Muscle of leg (tissue), 16 donors: ENCODE measurements at places on chromosomes 7 and 10. TPM values are rescaled to one million over a fixed set of nuclear protein-coding genes. Genes with fewer than 3 reads are reported as not detected.

RTKN2 gene
- polyA plus RNA-seq, result 3.6 TPM

DNA sequence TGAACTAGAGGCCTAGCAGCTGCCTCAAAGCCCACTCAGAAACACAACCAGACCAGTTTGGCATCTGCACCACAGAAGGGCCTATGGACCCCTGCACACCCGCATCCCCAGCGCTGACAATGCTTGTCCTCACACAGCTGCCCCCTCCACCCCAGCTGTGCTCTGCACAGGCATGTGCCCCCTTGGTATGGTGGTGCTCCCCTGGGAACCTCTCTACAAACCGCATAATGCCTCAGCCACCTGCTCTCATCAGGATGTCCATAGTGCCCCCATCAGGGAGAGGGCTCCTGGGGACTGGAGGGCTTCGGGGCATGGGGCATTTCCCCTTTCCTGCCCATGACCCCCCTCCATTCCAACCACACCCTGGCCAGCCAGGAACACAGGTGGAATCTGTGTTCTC lies 347.5 kb downstream of the GRID1 start:
- peaks cover 5% of the 10 kb centered on the region for H3K4me1 ChIP-seq
- no peak overlapping the region for H3K4me3 ChIP-seq
- H3K27ac ChIP-seq, result no peak overlapping the region
- H3K27me3 ChIP-seq, result no peaks in the 10 kb centered on the region

DNA sequence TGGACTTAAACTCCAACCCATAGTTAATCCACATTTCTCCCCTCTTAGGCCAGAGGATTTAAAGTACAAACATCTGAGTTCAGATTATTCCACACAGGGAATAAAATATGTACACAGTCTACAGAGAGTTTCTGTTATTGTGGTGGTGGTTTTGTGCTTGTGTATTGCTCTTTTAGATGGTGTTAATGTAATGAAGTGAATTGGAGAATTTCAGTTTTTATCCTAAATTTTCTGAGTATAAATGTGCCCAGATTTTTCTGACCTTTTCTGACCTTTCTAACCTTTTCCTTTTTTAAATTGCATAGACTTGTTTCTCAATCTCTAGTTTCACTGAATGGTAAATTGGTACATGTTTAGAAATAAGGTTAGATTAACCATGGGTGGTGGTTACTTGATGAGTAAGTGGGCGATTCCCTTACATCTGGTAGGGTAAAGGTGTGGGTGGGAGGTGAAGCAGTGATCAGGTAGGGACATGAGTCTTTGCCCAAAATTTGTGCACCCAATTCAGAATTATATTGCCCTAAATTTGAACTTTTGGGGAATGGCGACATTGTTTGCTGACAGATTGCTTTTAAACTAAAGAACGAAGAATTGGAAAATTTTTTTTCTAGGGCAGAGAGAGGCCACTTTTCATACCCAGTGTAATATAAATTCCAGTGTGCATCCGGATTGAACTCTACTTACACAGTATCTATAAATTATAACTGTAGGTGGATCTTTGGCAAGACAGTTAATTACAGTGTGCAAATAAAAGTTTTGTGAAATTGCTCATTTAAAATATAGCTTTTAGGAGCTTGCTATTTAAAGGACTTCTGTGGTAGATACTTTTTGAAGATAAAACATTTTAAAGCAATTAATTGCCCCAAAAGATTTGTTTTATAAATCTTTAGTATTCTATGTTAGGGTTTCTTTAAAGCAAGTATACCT lies 62.2 kb downstream of the ST7 start:
- DNase-seq, result no peak
- H3K36me3 ChIP-seq, result no peaks in the 10 kb centered on the region
- no peaks in the 10 kb centered on the region for H3K27me3 ChIP-seq
- H3K4me3 ChIP-seq, result no peak overlapping the region

LIPK gene
- not detected for polyA plus RNA-seq

- DNase-seq, result no peak
- H3K36me3 ChIP-seq, result peaks cover 8% of the 10 kb centered on the region
- no peak overlapping the region for H3K4me3 ChIP-seq
- peaks cover 23% of the 10 kb centered on the region for H3K4me1 ChIP-seq
- no peaks in the 10 kb centered on the region for H3K27me3 ChIP-seq
These were observed 53.9 kb downstream of the SHH start for GRCh38 chr7:155758348-155758747.

TMEM176A gene
- 9.9 TPM for polyA plus RNA-seq

DNA sequence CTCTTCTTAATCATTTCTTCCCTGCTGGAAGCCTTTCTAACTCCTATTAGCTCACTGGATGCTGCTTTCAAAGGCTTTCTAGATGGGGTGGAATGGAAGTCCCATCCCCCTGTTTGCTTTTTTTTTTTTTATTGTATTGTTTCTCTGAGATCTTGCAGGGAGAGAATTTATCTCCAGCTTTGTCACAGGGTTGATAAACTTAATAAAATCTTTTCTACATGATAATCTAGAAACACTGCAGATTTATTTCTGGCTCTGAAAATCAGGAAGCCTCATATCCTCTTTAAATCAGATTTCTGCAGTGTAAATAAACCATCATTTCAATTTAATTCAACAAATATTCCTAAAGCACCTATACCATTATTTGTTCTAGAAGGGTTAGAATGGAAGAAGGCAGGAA lies 37.2 kb upstream of the CHCHD3 start:
- no peaks in the 10 kb centered on the region for H3K36me3 ChIP-seq
- peaks cover 6% of the 10 kb centered on the region for H3K4me1 ChIP-seq
- no peak overlapping the region for H3K27ac ChIP-seq
- H3K27me3 ChIP-seq, result peaks cover 13% of the 10 kb centered on the region
- no peak overlapping the region for H3K4me3 ChIP-seq

GCK gene
- polyA plus RNA-seq, result 9.5 TPM

CRYGN gene
- 0.15 TPM for polyA plus RNA-seq
